ENCODE measurements at places on chromosomes 12 and 14.

GRCh38 chr12:2615665-2616402 lies 178.9 kb upstream of the FKBP4 start:
- DNase-seq, result no peak

DNA sequence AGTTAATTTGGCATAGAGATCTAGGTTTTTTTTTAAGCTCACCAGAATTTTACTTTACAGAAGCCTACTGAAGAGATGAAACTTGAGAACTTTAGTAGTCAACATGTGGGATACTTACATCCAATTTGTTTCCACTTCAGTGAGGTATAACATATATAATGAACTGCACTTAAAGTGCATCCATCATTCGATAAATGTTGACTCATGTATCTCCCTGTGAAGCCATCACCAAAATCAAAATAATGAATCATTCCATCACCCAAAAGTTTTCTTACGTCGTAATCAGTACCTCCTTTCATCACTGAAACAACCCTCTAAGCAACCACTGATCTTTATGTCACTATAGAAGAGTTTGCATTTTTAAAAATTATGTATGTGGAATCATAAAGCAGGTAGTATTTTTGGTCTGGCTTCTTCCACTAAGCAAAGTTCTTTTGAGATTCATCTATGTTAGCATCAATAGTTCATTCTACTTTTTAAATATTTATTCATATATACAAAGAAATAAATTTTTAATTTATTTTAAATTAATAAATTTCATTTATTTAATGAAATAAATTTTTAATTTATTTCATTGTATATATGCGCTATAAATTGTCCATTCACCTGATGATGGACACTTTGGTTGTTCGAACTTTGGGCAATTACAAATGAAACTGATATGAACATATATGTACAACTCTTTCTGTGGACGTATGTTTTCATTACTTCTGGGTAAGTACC lies 2.0 kb upstream of the CPNE8 start:
- no peak for DNase-seq

GRCh38 chr12:15289192-15289591 lies 33.1 kb upstream of the PTPRO start:
- DNase-seq, result peak; percentile 32

DNA sequence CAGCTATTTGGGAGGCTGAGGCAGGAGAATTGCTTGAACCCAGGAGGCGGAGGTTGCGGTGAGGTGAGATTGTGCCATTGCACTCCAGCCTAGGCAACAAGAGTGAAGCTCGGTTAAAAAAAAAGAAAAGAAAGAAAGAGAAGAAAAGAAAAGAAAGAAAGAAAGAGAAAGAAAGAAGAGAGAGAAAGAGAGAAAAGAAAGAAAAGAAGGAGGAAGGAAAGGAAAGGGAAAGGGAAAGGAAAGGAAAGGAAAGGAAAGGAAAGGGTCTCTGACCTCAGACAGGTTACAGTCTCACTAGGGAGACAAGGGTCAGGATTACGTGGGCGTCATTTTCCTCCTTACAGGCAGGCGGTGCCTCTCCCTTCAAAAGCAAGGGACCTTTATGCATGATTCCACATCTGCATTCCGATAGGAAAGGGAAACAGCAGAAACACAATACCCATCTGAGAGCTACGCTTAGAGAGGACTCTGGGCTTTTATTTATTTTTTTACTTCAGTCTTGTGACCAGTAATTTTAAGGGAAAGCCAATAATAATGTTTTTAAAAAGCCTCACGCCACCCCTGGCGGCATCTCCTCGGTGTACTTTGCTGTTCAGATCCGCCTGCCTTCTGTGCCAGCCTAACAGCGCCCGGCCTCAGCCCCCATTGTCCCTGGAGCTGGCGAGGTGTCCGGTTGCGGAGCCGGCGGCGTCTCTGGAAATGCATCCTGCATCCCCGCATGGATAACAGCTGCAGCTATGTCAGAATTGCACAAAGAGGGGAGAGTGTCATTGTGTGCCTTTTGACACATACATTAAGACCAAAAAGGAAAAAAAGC lies 945 bp upstream of the HIP1R start:
- DNase-seq, result peak; percentile 48
